ENCODE measurements at places on chromosomes 2 and 18.

- DNase-seq: no peak
Observed at GRCh38 chr18:29250259-29250658, 1073.3 kb upstream of the CDH2 start.

- peak; percentile 31 for DNase-seq
Observed at GRCh38 chr2:29295845-29296244, 180.6 kb downstream of the CLIP4 start.

GRCh38 chr2:53173698-53174455, 593.7 kb upstream of the CHAC2 start:
- DNase-seq: no peak

- DNase-seq: no peak
Observed at GRCh38 chr2:120851116-120851773, 115.6 kb downstream of the GLI2 start.

GRCh38 chr2:163198007-163198406, 359.4 kb upstream of the KCNH7 start:
- no peak for DNase-seq

DNA sequence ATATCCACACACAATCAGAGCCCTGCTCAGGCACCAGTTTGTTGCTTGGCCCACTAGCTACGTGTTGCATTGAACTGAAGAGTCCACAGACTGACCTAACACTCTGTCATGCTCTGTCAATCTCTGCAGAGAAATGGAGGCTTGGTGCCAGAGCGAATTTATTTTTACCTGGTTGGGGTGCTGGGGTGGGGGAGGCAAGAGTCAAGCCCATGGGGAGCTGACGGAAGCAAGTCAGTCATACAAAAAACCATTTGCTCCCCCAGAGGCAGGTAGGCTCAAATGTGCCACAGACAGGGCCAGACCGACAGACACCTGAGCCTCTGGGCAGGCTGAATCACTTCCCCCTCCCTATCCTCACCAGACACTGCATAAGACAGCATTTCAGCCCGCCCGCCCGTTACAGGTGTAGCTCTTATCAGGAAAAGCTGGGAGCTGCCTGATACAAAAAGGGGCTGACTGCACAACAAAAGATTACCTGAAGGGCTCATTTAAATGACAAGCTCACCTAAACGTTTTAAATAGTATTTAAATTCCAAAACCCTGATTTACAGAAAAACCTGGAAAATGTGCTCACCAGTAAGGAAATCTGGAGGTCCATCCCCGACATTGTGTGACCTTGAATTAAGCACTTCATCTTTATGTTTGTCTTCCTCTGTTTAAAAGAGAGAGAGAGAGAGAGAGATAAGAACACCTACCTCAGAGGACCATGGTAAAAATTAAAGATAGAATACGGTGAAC, 2.1 kb upstream of the PCBP1 start:
- DNase-seq: no peak

DNA sequence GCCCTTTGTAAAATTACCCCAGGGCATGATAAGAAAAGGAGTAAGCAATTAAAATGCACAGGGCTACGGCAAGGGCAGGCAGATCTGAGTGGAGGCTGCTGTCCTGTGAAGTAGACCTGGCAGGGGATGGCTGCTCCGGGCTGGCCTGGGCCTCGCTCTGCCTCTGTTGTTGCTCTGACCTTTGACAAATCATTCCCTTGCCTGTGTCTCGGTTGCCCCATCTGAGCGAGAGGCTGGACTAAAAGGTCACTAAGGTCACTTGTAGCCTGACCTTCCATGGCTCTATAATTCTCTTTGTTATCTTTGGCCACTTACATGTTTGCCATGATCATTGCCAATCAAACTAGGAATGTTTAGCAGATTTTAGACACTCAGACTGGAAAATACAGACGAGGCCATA, 118.1 kb downstream of the KLHL29 start:
- no peak for DNase-seq

GRCh38 chr18:71442731-71443141, 1101.4 kb downstream of the CBLN2 start:
- peak; percentile 4 for DNase-seq

- DNase-seq: no peak
Observed at GRCh38 chr2:38722271-38723061, 28.7 kb downstream of the SRSF7 start.

- peak; percentile 31 for DNase-seq
Observed at GRCh38 chr2:101515477-101515876, 40.6 kb upstream of the RFX8 start.

GRCh38 chr2:233011702-233012131, 1.3 kb downstream of the NGEF start:
- DNase-seq: no peak

- DNase-seq: peak; percentile 25
Observed at GRCh38 chr2:221851531-221852045, 279.5 kb upstream of the EPHA4 start.

DNA sequence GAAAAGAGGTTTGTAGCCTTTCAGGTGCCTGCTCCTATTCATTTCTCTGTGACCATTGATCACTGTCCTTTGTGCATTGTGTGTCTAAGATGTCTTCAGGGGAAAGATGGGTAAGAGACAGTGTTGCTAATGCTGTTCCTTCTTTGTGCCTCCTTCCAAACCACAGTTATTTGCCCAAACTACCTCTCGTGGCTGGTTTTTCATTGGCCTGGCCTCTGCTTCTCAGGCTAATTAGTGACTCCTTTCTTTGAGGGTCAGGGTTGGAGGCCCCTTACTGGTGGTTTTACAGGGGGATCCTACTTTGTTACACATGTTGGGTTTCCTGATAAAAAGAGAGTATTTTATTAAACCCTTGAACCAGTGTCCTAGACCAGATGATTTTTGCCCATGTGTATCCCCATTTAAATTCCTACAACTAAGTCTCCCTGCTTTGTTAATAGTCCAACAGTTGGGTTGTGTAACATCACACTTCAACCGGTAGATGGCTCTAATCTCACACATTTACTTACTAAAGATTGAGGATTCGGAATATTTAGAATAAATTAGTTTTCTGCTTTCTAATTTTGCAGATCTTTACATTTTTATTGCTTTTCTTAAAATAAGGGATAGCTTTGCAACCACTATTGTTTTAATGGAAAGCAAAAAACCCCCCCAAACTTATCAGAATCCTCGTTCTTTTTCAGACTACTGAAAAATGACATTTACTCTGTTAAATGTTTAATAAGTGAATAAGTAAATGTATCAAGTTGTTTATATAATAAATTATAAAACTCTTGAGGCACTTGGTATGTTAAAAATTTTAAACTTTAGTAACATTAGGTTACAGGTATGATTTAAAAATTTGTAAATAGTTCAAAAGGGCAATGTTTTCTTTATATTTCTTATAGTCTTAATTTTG, 2.4 kb downstream of the MARS2 start:
- DNase-seq: peak; percentile 52

GRCh38 chr18:35215026-35215425, 25.8 kb upstream of the ZNF397 start:
- no peak for DNase-seq

- DNase-seq: peak; percentile 59
Observed at GRCh38 chr18:34767601-34768027, 57.5 kb downstream of the DTNA start.

- no peak for DNase-seq
Observed at GRCh38 chr2:25309402-25309801, 32.3 kb downstream of the DNMT3A start.

DNA sequence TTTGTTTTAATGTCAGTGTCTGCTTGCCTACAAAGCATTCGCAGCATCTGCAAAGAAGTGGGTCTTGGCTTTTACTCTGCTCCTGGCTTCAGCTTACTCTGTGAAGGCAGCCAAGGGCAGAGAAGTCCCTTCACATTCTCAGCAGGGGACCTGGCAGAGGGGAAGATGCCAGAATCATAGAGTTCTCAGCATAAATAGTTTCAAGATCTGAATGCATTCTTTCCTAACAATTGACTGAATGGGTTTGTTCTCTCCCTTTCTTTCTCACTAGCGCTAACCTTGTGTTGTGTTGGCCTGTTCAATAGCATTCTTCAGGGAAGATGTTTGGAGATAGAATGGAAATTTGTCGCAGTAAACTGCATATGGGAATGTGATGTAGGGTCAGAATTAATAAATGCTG, 106.9 kb downstream of the FARSB start:
- peak; percentile 9 for DNase-seq
